T-helper 1 cell (primary cell): ENCODE measurements at places on chromosomes 11 and 22.

GRCh38 chr22:37426706-37427134, 559 bp downstream of the ELFN2 start:
- DNase-seq, result no peak

DNA sequence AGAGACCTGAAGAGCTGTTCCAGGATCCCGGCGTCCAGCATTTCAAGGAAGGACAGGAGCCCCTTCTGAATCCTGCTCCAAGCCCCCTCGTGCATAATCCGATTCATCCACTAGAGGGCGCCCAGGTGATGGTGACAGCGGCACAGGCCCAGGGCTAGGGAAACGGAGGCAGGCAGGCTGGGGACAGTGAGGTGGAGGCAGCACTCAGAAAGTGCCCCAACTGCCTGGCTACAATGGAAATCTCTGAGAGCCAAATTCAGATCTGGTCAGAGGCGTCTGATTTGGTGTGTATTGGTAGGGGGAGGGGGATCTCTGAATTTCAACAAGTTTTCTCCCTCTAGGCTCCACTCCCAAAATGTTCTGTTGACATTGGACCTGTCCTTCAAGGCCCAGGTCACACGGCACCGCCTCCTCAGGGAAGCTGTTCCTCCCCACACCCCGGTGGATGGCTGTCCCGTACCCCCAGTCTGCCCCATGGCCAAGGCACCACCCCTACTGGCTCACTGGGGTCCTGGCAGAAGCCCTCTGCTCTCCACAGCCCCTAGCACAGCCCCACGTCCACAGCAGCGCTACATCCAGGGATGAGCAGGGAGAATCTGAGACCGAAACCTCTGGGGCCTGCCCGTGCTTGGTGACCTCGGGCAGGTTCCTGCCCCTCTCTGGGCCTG, 142.9 kb downstream of the CRYBB2 start:
- DNase-seq, result peak; percentile 53

- no peak for DNase-seq
Observed at GRCh38 chr11:133934599-133935550, 21.9 kb downstream of the IGSF9B start.

DNA sequence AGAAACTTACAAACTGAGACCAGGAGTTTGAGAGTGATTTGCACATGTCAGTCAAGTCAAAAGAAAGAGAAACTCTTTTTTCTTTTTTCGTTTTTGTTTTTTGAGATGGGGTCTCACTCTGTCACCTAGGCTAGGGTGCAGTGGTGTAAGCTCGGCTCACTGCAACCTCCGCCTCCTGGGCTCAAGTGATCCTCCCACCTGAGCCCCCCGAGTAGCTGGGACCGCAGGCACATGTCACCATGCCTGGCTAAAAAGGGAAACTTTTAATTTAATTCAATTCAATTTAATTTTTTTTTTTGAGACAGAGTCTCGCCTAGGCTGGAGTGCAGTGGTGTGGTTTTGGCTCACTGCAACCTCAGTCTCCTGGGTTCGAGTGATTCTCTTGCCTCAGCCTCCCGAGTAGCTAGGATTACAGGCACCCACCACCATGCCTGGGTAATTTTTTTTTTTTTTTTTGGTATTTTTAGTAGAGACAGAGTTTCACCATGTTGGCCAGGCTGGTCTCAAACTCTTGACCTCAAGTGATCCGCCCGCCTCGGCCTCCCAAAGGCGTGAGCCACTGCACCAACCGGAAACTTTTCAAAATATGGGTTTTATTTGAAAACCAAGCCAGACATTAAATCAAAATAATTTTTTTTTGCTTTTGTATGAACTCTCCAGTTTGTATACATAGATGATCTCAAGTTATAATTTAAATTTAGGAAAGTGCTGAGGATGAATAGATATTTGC, 9.9 kb downstream of the UCP3 start:
- no peak for DNase-seq

DNA sequence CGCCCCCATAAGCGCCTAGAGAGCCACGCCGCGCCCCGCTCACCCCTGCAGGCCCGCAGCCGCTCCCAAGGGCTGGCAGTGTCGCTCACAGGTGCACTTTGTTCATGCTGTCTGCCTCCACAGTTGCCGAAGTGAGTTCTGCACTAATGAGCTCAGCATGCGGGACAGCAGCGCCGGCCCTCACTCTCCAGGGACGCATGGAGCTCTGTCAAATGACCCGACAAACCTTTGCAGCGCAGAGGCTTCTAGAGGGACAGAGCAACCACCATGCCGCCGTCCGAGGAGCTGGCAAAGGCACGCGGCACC, 170.7 kb downstream of the OPCML start:
- no peak for DNase-seq

- DNase-seq, result no peak
Observed at GRCh38 chr22:19884161-19884953, 29.7 kb upstream of the GNB1L start.

DNA sequence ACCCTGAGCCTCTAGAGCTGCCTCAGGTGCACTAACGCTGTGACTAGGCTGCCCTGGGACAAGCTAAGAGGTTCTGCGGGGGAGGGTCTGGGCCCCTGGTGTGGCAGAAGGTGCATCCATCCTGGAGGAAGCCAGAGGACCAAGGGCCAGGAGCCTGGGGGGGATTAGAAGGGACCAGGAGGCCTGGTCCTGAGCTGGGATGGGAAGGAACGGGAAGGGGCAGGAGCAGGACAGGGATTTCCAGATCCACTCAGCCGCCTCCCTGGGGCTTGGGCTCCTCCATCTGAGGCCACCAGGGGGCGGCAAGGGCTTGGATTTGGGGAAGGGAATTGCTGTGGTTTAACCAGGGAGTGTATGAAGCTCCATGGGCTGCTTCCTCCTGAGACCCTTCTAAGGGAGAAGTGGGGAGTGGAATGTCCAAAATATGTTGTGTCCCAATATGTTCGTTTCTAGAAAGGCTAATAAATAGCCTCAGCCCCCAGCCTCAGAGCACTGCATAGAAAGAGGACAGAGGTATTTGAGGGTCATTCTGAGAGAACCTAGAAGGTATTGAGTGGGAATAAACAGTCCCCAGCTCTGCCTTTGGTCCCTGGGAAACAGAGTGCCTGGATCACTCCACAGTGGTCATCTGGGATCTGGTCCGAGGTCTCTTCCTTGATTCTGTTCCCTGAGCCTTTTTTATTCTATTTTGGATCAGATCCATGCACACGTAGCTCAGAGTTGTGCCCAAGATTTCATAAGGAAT, 17.4 kb upstream of the PRAME start:
- no peak for DNase-seq

DNA sequence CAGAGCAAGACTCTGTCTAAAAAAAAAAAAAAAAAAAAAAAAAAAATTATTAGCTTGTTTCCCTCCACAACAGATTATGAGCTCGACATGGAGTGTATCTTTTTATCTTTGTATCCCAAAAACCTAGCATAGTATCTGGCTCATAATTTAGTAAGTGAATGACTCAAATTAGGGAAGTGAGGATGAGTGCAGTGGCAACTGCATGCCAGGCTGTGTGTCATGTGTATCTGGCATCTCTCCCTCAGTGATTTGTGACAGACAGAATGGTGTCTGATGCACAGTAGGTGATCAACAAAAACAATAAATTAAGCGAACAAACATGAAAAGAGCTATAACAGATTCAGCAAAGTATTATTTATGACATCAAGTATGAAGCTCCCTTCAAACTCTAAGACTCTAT, 7.2 kb downstream of the STK33 start:
- DNase-seq, result no peak

DNA sequence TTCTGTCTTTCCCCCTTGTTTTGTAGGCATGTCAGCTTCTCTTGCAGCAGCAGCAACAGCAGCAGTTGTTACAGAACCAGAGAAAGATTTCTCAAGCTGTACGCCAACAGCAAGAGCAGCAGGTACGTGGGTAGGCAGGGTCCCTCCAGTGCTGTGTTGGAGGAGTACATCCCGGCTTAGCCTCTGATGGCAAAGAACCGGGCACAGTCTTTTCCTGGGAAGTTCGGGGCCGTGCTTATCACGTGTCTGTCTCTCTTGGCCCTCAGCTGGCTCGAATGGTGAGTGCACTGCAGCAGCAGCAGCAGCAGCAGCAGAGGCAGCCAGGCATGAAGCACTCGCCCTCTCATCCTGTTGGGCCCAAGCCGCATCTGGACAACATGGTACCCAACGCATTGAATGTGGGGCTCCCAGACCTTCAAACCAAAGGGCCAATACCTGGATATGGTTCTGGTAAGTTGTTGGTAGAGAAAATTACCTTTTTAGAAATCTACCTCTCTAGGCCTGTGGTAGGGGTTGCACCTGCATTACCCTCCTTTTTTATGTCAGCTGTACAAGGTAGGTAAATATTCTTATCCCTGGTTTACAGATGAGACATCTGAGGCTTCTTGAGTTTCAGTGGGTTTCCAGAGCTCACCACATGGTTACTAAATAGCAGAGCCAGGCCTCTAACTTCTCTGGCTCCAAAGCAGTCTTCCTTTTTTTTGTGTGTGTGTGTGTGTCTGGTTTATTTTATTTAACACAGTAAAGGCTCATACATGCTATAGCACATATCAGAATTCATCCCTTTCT, 45.2 kb upstream of the ADSL start:
- no peak for DNase-seq

DNA sequence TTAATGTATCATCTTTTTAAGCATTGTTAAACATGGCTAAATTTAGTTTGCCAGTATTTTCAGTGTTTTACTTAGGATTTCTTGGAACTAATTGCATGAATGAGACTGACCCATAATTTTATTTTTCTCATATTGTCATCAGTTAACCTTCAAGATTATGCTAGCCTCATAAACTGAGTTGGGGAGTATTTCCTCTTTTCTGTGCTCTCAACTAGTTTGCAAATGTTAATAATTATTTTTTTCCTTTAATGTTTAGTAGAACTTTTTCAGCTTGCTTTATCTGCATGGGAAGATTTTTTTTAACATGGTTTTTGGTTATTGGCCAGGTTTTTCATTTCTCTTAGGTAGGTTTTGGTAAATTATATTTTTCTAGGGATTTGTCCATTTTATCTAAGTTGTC, 235.4 kb upstream of the SESN3 start:
- no peak for DNase-seq

GRCh38 chr11:26846227-26846626, 124.4 kb upstream of the SLC5A12 start:
- no peak for DNase-seq

- no peak for DNase-seq
Observed at GRCh38 chr11:124612567-124613246, 1.5 kb downstream of the PANX3 start.

DNA sequence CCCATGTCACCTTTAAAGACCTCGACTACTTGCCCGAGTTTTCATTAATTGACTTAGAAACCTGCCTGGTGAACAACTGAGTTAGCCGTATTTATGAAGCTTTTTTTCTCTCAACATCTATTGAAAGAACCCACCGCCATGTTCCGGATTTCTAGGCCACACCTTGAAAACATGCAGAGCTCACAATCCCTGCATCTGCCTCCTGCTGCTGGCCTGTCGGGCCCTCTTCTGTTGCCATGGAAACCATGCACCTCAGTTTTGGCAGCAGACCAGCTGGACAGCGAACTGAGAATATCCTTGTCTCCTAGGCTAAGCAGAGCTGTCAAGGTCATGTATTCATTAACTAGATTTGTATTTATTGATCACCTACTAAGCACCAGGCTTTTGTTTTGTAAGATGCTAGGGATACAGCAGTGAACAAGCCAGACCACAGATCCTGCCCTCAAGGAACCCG, 4.3 kb upstream of the PATZ1 start:
- no peak for DNase-seq
